Activated naive CD4-positive, alpha-beta T cell treated with Interleukin-2 at 50 U/mL for 16 hours (primary cell): ENCODE measurements at places on chromosomes 13 and 19.

DNA sequence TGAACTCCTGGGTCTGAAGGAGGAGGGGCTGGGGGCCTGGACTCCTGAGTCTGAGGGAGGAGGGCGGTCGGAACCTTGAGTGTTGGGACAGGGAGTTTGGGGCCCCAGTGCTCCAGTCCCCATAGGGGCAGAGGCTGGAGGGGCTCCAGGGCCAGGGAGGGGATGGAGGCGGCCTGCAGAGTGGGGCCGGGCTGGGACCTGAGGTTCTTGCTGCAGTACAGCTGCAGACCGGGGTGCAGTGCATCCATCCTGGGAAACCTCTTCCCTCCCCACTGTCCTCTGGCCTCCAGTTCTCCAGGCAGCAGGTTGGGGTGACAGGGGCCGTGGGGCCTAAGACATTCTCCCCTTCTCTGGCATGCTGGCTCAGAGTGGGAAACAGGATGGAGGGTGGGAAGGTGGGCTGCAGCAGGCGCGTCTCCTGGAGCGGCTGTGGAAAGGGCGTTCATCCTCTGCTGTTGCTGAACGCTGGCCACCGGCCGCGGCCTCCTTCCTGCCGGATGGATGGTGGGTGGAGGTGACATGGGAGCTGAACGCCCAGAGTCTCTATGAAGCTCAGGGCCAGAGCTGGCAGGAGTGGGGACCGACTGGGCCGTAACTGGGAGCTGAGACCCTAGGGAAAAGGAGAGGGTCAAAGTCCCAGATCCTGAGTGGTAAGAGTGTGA lies 1.6 kb downstream of the BRSK1 start:
- no peak for DNase-seq

DNA sequence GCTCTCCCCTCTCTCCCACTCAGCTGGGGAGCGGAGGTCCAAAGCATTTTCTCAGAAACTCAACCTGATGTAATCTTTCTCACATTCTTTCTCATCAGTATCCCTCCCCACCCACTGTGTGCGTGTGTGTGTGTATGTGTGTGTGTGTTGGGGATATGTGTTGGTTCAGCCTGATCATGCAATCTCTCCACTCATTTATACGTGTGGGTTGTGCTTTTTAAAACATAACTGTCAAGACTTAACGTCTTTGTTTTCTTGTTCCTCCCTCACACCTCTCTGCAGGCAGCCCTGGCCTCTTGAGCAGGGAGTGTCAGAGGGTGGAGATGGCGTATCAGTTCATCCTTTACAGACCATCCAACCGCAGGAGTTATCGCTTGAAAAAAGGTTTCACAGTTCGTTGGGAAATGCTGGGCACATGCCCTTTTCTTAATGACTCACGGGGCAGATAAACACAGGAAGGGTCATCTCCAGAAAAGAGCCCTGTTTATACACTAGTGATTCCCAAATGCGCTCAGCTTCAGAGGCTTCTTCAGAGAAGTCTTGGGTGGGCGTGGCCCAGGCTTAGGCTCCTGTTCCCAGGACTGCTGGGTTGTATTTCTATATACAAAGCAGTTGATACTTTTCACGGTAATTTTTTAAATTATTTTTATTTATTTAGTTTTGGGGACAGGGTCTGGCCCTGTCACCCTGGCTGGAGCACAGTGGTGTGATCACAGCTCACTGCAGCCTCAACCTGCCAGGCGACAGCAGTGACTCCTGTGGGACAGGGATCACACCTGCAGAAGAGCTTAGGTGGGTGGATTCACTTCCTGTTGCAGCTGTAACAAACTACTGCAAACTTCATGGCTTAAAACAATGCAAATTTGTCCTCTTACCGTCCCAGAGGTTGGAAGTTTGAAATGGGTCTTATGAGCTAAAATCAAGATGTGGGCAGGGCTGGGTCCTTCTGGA lies 60.3 kb downstream of the CCDC70 start:
- DNase-seq = no peak

DNA sequence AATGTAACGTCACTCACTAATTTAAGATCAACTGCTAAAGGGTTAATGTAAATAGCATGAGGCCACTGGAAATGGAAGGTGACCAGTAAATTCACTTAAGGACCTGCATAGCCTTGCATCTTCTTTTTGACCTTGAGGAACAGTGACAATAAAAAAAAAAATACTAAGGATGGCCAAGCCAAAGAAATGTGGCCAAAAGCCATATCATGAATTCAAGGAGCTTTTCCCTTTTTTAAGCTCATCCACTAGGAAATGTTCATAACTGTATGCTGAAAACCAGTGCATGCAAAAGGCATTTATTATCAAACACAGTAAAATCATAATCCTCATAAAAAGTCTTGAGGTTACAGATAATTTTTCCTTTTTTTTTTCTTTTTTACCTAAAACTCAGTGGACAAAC lies 77.5 kb downstream of the LHFPL6 start:
- DNase-seq = no peak

GRCh38 chr19:2629491-2630351 lies 72.8 kb downstream of the GNG7 start:
- DNase-seq = no peak

GRCh38 chr13:92433963-92434362 lies 792.6 kb upstream of the GPC6 start:
- DNase-seq = no peak

GRCh38 chr13:33971562-33971819 lies 153.5 kb downstream of the RFC3 start:
- no peak for DNase-seq

DNA sequence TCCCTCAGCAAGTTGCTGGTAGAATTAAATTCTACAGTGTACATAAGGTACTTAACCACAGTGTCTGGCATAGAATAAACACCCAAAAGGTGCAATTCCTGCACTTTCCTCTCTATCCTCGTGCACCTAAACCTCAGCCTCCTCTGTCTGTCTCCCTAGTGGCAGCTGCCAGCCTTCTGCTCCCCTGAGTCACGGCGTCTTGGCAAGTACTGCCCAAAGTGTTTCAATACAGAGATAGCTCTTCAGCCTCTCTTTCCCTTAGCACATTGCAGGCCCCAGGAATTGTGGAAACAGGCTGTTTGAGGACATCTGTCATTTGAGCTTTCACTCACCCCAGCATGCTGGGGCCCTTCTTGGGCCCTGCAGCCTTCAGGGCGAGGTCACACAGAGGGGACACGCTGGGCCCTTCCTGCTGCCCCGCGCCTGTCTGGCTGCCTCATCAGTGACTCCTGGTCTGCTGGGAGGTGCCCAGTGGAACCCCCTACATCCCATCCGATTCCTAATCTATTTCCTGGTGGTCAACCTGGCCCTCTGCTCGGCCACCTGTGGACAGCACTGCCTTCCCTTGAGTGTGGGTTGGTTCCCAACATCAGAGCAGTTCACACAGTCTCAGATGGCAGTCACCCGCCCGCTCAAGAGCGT lies 19.3 kb downstream of the COL4A2 start:
- DNase-seq = no peak

- DNase-seq = no peak
These were observed 9.2 kb upstream of the ZNF761 start for GRCh38 chr19:53422551-53422950.

GRCh38 chr13:40457929-40458719 lies 208.3 kb downstream of the FOXO1 start:
- no peak for DNase-seq

DNA sequence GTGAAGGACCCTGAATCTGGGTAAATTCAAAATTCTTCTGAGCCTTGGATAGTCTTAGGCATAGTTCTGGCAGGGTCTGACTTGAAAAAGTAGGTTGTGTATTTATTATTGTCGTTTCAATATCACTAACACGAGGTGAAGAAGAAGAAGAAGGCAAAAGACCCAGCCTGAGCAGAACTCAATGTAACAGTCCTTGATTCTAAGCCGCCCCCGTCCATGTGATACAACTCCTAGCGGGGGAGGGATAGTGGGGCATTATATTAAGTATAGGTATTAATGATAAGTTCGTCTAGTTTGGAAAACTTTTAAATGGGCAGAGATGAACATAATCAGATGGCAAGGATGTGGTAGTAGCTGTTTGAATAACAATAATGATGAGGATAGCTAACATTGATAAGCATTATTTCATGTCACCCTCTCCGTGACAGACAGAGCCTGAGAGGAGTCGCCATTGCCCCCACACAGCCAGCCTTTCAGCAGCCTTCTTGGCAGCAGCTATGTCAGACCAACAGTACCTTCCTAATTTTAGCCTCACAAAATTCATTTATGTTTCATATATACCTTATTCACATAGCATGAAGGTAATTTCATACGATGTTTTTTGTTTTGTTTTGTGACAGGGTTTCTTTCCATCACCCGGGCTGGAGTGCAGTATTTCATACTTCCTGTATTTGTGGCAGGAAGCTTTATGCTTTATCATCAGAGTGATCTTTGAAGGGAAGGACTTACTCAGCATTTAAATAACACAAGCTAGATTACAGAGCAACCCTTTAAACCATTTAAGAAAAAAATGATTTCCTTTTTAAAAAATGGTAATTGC lies 64.4 kb upstream of the NPAS1 start:
- DNase-seq = peak; percentile 45

DNA sequence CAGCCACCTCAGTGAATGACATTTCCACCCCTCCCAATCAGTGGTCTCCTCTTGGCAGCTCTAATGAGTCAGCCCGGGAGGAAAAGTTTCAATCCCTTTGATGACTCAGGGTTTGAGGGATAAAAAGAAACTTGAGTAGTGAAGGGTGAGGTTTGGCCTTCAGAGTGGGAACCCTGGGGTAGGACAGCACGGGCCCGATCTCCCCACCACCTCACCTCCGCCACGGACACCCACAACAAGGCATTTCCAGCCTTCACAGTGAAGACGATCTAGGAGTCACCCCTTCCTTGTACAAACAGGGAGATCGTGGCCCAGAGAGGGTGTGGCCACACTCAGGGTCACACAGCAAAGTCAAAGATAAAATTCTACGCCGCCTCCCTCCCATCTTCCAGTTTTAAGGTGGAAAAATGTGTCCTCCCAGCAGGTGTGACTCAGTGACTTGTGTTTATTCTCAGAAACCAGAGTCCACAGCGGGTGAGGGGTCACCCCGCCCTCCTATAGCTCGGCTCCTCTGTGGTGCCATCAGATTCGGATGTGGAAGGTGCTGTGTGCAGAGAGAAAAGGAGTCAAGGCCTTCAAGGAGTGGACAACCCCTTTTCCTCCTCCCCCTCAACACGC lies 12.3 kb downstream of the CIB3 start:
- peak; percentile 45 for DNase-seq

- DNase-seq = no peak
These were observed 993 bp downstream of the FUT6 start for GRCh38 chr19:5838353-5839064.

DNA sequence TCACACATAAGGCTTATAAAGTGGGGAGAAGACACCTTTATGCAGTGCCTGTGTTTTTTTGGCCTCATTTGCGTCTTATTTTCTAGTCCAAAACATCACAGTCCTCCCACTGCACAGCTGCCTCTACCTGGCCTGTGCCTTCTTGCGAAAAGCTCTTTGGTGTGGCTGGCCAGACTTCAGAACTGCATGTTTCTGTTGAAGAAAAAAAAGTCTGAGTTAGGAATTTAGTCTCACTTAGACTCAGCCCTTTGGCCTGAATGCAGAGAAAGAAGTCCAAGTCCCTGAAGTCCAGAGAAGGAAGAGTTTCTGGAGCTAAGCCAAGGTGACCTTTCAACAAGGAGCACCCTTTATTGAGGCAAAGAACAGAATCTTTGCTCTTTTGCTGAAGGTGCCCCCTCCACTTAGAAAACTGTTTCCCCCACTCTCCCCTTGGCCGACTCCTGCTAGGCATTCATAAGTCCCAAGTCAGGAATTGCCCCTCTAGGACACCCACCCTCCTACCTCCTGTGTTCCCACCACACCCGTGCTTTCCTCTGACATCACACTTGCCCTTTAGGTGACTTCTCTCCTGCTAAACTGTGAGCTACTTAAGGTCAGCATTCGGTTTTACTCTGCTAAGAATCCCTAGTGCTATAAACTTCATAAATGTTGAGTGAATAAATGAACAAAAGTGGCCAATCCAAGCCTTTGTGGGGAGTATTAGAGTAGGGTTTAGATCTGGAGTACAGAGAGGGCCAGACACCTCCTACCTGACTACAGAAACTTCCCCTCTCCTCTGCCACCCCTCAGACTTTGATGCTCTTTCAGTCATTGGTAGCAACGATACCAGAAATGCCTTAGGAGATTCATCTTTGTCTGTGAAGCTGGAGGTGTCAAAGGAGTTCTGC lies 226.8 kb downstream of the LACC1 start:
- DNase-seq = no peak
